NCI-H226 (cell line): ENCODE measurements at places on chromosomes 5 and 9.
A peak's percentile ranks its signal among the peaks of the same experiment; 100 is the strongest.

DNA sequence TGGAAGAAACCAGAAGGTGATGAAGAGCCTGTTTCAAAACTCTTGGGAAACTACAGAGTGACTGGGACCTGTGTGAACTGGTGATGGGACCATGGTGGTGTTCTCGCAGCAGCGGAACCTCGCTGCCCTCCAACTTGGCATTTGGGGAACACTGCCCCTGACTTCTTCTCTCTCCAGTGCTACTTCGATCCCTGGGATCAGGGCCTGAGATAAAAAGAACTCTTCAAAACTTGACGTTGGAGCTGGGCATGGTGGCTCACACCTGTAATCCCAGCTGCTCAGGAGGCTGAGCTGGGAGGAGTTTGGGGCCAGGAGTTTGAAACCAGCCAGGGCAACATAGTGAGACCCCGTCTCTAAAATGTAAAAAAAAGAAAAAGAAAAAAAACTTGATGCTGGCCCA, 18.1 kb downstream of the PITX1 start:
- no peak for DNase-seq

DNA sequence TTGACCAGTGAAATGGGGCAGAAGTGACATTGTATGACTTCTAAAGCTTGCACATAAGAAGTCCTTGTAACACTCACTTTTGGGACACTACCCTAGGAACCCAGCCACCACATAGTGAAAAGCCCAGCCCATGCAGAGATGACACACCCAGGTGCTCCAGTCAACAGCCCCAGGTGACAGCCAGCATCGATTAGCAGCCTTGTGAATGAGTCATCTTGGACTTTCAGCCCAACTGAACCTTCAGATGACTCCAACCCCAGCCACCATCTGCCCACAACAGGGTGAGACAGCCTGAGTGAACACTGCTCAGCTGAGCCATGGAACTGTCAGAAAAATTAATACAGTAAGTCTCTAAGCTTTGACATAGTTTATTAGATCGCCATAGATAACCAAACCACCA, 458.6 kb downstream of the ZSWIM6 start:
- DNase-seq: no peak

- peak; percentile 99 for DNase-seq
These were observed 592.0 kb upstream of the WWC1 start for GRCh38 chr5:167699432-167699831.

GRCh38 chr5:157327771-157328170, 61.8 kb downstream of the CYFIP2 start:
- no peak for DNase-seq

- no peak for DNase-seq
These were observed 2128.3 kb upstream of the C9orf72 start for GRCh38 chr9:29701559-29701958.

GRCh38 chr5:63240063-63240755, 661.6 kb downstream of the LRRC70 start:
- DNase-seq: no peak

- no peak for DNase-seq
These were observed 4.9 kb downstream of the TAS2R1 start for GRCh38 chr5:9625286-9625685.

DNA sequence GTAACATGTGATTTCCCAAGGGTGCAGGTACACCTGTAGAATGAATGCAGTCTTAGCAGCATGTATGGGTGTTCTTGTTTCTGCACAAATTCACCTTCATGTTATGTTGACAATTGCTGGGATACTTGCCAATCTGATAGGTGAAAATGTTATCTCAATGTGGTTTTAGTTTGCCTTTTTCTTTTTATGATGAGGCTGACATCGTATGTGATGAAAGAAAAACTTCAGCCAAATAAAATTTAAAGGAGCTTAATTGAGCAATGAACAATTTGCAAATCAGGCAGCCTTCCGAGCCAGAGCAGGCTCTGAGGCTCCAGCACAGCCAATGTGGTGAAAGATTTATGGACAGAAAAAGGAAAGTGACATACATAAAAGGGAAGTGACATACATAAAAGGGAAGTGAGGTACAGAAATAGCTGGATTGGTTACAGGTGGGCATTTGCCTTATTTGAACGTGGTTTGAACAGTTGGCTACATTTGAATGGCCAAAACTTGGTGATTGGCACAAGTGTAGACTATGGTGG, 10.5 kb downstream of the TAL2 start:
- DNase-seq: no peak

GRCh38 chr5:125612776-125613175, 810.4 kb upstream of the GRAMD2B start:
- no peak for DNase-seq
